ENCODE measurements at places on chromosomes 16 and 17. TPM values are rescaled to one million over a fixed set of nuclear protein-coding genes. Genes with fewer than 3 reads are reported as not detected.
A peak's percentile ranks its signal among the peaks of the same experiment; 100 is the strongest.

GRCh38 chr17:67063141-67063540 is 18.8 kb downstream of the CACNG1 start:
- DNase-seq = no peak

DNA sequence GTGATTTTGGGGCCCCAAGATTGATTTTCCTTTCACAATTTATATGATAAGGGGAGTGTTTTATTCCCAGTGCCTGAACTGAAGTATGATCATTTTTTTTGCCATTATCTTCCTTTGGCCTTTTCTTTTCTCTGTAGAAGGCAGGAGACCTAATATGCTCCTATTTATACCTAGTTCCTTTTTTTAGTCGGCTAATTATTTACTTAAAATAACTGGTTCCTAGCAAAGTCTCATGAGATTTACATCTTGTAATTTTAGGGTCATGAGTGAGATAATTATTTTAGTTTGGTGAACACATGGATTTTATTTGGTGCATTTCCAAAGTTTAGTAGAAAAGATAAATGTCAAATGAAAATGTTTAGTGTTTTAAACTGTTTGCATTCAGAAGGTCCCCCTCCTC is 24.8 kb downstream of the SEC14L1 start:
- DNase-seq = no peak

- DNase-seq = no peak
Observed at GRCh38 chr17:48004983-48005382, 32.6 kb downstream of the COPZ2 start.

- no peak for DNase-seq
Observed at GRCh38 chr17:3271072-3271848, 26.9 kb downstream of the OR3A1 start.

DNA sequence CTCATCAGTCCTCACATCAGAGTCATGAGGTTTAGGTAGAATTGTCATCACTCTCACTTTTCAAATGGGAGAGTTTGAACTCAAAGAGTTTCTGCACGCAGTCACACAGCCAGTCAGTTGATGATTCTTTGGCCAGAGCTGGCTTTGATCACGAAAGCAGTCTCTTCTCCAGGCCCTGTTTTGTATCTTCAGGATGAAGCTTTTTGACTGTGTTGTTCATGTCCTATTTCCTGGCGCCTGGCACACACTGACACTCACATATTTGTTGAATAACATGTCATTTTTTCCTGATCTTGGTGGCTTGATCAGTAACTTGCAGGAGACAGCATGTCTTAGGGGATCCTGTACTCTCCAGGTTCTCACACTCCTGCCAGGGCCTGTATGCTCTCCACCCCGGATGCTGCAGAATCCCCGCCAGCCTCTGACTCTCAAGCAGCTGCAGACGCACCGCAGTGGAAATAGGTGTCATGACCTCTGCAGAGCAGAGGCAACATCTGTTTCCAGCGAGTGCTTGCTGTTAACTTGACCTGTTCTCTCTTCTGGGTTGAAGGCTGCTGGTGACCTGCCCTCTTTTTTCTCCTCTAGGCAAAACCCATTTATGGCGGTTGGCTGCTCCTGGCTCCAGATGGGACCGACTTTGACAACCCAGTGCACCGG is 33.0 kb downstream of the MPRIP start:
- peak; percentile 63 for DNase-seq

KIF18B gene
- 42.1 TPM for total RNA-seq

DNA sequence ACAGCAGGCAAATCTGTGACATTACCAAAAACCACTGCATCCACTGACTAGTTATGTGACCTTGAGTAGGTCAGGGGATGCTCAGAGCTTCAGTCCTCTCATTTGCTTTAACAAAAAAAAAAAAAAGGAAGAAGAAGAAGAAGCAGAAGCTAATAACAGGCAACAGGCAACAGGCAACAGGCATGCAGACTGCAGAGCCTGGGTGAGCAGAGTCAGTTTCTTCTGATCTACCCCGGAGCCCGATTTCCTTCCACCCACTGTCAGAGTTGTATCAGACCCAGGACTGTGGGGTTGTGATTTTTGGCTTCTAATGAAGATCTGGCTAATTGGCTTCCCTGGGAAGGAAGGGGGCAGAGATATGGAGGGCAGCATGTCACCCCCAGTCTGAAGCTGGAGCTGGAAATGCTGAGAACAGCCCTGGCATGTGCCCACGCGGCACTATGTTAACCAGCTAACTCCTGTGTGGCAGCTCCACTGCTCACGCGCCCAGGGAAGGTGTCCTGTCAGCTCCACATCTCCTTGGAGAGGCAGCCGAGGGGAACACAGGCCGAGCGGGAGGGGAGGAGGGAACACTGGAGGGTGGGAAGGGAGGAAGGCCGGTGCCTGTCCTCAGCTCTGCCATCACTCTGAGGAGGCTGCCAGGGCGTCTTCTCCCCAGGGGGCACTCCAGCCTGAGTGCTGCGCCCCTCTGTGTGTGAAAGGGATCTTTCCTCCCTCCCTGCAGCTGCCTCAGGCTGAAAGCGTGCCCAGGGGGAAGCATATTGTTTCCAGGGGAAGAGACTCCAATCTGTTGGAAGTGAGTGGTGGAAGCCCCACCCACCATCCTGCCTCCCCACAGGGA is 17.6 kb downstream of the SRCIN1 start:
- DNase-seq = no peak

PYCARD gene
- 17.1 TPM for total RNA-seq

CDRT4 gene
- 0.79 TPM for total RNA-seq

DNA sequence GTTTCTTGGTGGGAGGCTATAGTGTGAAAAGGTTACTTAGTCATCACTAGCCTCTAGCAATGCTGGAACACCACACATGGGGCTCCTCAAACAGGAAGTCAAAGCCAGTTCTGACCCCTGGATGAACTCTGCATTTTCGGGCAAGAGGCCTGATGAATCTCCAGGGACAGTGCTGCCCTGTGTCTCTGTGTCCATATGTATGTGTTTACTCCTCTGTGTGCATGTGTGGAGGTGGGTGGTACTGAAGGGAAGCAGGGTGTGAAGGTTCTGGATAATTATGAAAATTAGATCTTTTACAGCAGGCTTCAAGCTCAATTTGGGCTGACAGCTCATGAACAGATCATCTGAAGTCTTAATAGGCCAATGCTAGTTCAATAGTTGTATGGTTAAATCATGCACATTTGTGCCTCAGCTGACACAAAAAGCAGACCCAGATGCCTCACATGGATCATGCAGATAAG is 133.6 kb downstream of the SNX11 start:
- DNase-seq = peak; percentile 70

GRCh38 chr17:82474223-82475010 is 15.9 kb downstream of the NARF start:
- no peak for DNase-seq

SPATA22 gene
- not detected for total RNA-seq
